ENCODE measurements at places on chromosomes 1 and 21. TPM values are rescaled to one million over a fixed set of nuclear protein-coding genes. Genes with fewer than 3 reads are reported as not detected.

DNA sequence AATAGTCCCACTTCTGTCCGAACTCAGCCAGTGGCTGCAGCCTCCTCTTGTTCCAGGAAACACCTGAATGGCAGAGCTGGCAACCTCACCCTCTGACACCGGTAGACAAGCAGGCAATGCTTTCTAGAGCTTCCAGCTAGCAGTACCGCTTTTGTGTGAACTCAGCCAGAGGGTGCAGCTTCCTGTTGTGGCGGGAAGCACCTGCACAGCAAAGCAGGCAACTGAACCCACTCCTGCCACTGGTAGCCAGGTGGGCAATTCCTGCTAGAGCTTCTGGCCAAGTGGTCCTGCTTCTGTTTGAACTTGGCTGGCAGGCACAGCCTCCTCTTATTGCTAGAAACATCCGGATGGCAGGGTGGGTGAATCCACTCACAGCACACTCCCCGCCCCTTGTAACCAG is 40.1 kb upstream of the TMPRSS15 start:
- no peaks in the 10 kb centered on the region for H3K36me3 ChIP-seq
- H3K4me1 ChIP-seq, result no peaks in the 10 kb centered on the region
- no peaks in the 10 kb centered on the region for H3K27me3 ChIP-seq
- H3K4me3 ChIP-seq, result no peak overlapping the region
- H3K27ac ChIP-seq, result no peak overlapping the region

DNA sequence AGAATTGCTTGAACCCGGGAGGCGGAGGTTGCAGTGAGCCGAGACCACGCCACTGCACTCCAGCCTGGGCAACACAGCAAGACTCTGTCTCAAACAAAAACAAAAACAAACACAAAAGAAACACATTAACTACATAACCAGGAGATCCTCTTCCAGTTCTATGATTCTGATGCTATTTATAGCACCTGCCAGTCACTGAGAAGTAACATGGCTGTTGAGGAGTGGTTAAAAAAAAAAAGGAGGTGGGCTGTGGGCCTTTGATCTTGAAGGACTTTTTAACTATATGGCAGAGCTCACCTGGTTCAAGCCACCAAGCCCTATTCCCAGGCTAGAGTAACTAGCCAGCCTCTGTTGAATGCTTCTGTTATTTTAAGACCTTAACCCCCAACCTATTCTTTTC is 148.8 kb downstream of the ZBTB18 start:
- no peaks in the 10 kb centered on the region for H3K4me1 ChIP-seq
- H3K36me3 ChIP-seq, result no peaks in the 10 kb centered on the region
- H3K4me3 ChIP-seq, result no peak overlapping the region
- DNase-seq, result no peak
- H3K27ac ChIP-seq, result no peak overlapping the region

DNA sequence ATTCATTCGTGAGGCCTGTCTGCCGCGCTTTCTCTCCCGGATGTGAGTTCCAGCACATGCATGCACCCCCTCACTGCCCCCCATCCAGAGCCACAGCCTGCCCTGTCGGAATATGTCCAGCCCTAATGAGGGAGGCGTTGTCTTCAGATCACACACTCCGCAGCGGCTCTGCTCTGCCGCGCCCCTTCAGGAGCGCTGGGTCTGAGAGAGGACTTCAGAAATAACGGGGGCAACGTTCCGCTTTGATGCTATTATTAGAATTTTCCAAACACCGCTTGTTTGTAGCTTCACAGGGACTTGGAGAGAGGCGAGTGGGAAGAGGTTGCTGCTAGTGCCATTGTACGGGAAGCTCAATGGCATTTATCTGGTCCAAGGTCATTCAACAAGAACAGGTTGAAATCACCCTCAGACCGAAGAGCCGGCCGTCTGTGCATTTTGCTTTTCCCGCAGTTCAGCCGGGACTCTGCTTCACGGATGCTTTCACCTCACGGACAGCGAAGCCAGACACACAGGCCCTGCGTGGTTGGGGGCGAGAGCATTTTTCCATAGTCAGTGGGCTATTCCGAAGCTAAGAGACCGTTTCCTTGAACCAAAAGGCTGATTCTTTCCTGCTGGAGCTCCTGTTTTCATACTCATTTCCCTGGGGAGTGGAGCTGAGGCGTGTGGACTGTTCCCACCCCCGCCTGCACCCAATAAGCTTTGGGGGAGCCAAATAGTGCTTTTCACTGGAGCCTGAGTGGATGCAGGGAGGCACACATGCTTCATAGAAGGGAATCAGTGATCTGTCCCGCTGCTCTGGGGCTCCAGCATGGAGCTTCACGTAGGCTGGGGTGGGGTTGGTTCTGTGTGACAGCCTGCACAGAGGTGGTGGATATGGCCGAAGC is 69.7 kb downstream of the GALNT2 start:
- H3K27ac ChIP-seq, result no peak overlapping the region
- DNase-seq, result no peak
- H3K36me3 ChIP-seq, result no peaks in the 10 kb centered on the region
- H3K27me3 ChIP-seq, result no peaks in the 10 kb centered on the region
- H3K4me3 ChIP-seq, result no peak overlapping the region
- H3K4me1 ChIP-seq, result no peaks in the 10 kb centered on the region

OPTC gene
- not detected for total RNA-seq

- no peaks in the 10 kb centered on the region for H3K27me3 ChIP-seq
- H3K4me1 ChIP-seq, result peaks cover 9% of the 10 kb centered on the region
- H3K36me3 ChIP-seq, result no peaks in the 10 kb centered on the region
- no peak for DNase-seq
- H3K27ac ChIP-seq, result no peak overlapping the region
Measured at GRCh38 chr1:112840631-112841624, 115.1 kb downstream of the SLC16A1 start.

MTMR11 gene
- 1.2 TPM for total RNA-seq

CD1D gene
- total RNA-seq, result not detected

- no peak overlapping the region for H3K27ac ChIP-seq
- peaks cover 37% of the 10 kb centered on the region for H3K4me1 ChIP-seq
- H3K27me3 ChIP-seq, result no peaks in the 10 kb centered on the region
- DNase-seq, result no peak
- H3K4me3 ChIP-seq, result no peak overlapping the region
Measured at GRCh38 chr1:171738911-171739310, 3.0 kb downstream of the VAMP4 start.

RGS13 gene
- not detected for total RNA-seq

- no peak overlapping the region for H3K27ac ChIP-seq
- no peaks in the 10 kb centered on the region for H3K36me3 ChIP-seq
- H3K27me3 ChIP-seq, result no peaks in the 10 kb centered on the region
- DNase-seq, result no peak
- H3K4me1 ChIP-seq, result no peaks in the 10 kb centered on the region
Measured at GRCh38 chr21:42248241-42248640, 29.3 kb downstream of the ABCG1 start.

DNA sequence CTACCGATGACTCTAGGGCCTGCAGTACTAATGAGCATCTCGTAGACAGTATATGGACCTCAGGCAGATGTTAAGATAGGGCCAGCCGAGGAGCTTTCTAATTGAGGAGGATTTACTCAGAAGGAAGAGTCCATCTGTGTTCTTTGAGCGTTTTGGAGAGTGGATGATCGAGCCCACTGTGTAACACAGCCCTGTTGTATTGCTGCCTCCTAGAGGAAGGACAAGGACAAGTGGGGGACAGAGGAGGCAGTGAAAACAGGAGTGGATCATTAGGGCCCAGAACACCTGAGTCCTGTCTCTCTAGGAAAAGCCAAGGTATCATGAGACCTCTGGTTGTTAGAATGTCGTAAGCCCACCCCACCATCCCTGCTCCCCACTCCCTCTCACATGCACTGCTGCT is 62.9 kb downstream of the TBX19 start:
- no peak overlapping the region for H3K27ac ChIP-seq
- no peaks in the 10 kb centered on the region for H3K27me3 ChIP-seq
- no peak for DNase-seq
- H3K4me1 ChIP-seq, result peaks cover 33% of the 10 kb centered on the region
- H3K4me3 ChIP-seq, result no peak overlapping the region

All from naive thymus-derived CD4-positive, alpha-beta T cell (primary cell).